ENCODE measurements at places on chromosomes 7 and 10. TPM values are rescaled to one million over a fixed set of nuclear protein-coding genes. Genes with fewer than 3 reads are reported as not detected.

DNA sequence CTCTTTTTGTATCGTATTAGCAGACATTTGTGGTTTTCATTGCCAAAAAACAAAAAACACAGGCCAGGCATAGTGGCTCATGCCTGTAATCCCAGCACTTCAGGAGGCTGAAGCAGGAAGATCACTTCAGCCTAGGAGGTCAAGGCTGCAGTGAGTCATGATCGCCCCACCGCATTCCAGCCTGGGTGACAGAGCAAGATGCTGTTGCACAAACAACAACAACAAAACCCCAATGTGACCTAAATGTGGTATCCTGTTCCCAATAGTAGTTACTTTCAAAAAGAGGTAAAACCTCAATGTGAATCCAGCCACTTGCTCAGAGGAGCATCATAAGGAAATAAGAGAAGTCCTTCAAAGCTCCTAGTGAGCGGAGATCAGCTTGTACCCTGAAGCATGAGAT lies 45.8 kb upstream of the SKAP2 start:
- no peak for DNase-seq
- no peaks in the 10 kb centered on the region for H3K36me3 ChIP-seq
- no peak overlapping the region for H3K4me3 ChIP-seq

CNTNAP2 gene
- 105 TPM for polyA plus RNA-seq

CDH23 gene
- polyA plus RNA-seq, result 0.05 TPM

PMS2 gene
- polyA plus RNA-seq, result 2.9 TPM

CYP2E1 gene
- polyA plus RNA-seq, result not detected

DNA sequence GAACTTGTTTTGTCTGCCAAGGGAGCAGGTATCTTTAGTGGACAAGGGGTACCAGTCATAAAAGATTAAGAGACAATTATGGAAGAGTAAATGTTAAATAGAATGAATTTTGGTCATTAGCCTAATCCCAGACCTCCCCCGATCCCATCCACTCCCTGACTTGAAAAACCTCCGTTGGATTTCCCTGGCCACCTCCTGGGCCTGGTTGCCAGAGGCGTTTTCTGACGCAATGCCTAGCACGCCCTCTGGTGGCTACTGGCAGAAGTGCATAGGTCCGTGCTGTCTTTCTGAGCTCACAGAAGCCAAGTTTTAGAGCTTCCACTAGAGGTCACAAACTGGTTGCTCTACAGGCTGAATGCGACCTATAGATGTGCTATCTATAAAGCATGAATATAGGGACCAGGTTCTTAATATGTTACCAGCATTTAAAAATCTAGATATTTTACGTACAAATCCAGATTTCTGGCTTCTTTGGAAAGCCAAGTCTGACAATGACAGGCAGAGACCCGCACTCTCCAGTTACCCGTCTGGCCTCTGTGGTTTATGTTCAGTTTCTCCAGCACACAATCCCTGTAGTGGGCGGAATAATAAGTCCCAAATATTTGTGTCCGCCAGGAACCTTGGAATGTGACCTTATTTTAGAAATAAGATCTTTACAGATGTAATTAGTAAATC lies 39.8 kb downstream of the SPOCK2 start:
- no peaks in the 10 kb centered on the region for H3K27me3 ChIP-seq
- no peak overlapping the region for H3K4me3 ChIP-seq
- H3K36me3 ChIP-seq, result no peaks in the 10 kb centered on the region
- peaks cover 4% of the 10 kb centered on the region for H3K4me1 ChIP-seq
- no peak overlapping the region for H3K27ac ChIP-seq

GRCh38 chr10:102522874-102523249 lies 19.1 kb downstream of the SUFU start:
- no peak overlapping the region for H3K27ac ChIP-seq
- no peak overlapping the region for H3K4me3 ChIP-seq
- no peaks in the 10 kb centered on the region for H3K4me1 ChIP-seq

GRCh38 chr7:14305233-14305866 lies 315.9 kb upstream of the ETV1 start:
- DNase-seq, result no peak
- H3K27ac ChIP-seq, result no peak overlapping the region
- H3K27me3 ChIP-seq, result no peaks in the 10 kb centered on the region
- H3K36me3 ChIP-seq, result no peaks in the 10 kb centered on the region
- H3K4me3 ChIP-seq, result no peak overlapping the region

GRCh38 chr10:14624600-14624999 lies 150.1 kb downstream of the FAM107B start:
- peaks cover 24% of the 10 kb centered on the region for H3K4me1 ChIP-seq
- H3K36me3 ChIP-seq, result no peaks in the 10 kb centered on the region
- H3K27ac ChIP-seq, result no peak overlapping the region
- H3K4me3 ChIP-seq, result no peak overlapping the region
- H3K27me3 ChIP-seq, result no peaks in the 10 kb centered on the region

DNA sequence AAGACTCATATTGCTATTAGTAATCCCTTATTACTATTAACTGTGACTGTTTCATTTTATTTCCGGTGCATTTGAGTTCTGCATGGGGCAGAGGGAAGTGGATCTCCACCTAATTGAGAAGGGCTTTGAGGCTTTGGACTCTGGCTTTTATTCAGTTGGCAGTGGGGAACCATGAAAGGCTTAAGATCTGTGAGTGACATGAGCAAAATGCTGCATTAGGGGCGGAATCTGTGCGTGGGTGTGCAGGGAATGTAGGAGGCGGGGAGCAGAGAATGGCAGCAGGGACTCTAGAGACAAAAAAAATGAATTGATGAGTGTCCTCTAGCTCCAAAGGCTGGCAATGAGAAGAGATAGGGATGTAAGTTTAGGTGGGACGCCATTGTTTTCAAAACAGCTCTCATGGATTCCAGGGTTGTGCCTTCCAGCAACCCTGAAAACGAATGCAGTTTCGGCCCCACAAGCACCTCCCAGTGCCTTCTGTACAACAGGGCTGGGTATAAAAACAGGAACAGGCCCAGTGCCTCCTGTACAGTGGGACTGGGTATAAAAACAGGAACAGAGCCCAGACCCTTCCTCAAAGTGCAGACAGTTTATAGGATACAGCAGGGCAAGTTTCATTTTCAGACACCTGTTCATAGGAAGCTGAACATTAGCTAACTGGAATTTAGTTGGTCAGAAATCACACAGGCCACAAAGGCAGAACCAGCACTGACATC lies 663.3 kb upstream of the FOXK1 start:
- DNase-seq, result no peak
- H3K4me3 ChIP-seq, result no peak overlapping the region
- peaks cover 16% of the 10 kb centered on the region for H3K27me3 ChIP-seq
- H3K27ac ChIP-seq, result no peak overlapping the region

DNA sequence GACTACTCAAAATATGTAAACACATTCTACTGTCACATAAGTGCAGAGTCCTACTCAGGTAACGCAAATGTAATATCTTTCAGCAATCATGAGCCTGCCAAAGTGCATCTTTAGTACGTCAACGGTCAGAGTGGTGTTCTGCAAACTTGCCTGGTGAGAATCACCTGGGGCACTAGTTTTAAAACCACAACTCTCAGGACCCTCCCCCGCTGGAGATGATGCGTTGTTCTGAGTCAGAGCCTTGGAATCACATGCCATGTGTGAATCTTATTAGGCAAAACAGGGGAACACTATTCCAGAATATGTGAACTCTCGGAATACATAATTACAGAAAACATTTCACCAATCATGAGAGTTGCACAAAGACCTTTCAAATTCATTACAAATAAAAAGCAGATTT lies 115.7 kb downstream of the TPK1 start:
- peaks cover 23% of the 10 kb centered on the region for H3K36me3 ChIP-seq
- no peak overlapping the region for H3K4me3 ChIP-seq
- peaks cover 13% of the 10 kb centered on the region for H3K4me1 ChIP-seq
- no peak overlapping the region for H3K27ac ChIP-seq

DNA sequence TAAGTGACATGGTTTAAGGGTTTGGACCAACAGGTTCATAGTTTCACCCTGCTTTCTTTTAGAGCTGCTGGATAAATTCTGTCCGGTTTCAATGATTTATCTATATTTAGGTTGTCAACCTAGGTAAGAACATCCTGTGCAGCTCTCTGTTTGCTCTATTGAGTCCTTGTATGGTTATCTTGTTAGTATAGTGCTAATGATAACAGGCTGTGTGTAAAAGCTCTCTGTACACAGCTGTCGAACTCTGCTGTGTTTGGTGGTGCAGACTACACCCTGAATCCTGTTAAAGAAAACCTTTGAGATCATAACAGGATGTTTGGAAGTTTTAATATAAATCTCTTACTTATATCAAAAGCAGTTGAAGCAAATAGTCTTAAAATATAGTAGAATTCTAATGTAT lies 219.2 kb downstream of the SDK1 start:
- H3K27me3 ChIP-seq, result peaks cover 49% of the 10 kb centered on the region
- no peaks in the 10 kb centered on the region for H3K4me1 ChIP-seq
- no peak overlapping the region for H3K4me3 ChIP-seq
- no peak overlapping the region for H3K27ac ChIP-seq
- DNase-seq, result no peak

DNA sequence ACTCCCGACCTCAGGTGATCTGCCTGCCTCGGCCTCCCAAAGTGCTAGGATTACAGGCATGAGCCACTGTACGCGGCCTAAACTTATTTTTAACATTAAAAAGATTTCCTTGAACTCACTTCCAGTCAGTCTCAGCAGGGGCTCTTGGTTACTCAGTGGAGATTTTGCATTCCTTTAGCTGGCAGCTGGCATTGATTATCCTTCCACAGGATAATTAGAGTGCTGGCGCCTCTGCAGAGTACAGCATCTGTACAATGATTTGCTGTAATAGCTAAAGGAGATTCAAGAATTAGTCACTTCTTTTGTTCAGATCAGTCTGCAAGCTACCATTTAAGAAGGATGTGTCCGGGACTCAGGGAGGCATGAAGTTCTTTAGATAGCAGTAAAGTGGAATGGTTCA lies 125.0 kb upstream of the NPY start:
- no peak overlapping the region for H3K27ac ChIP-seq
- no peak for DNase-seq
- peaks cover 20% of the 10 kb centered on the region for H3K27me3 ChIP-seq
- no peak overlapping the region for H3K4me3 ChIP-seq

CPED1 gene
- 0.16 TPM for polyA plus RNA-seq

- peaks cover 3% of the 10 kb centered on the region for H3K27me3 ChIP-seq
- no peak overlapping the region for H3K4me3 ChIP-seq
- no peak overlapping the region for H3K27ac ChIP-seq
- no peak for DNase-seq
- H3K4me1 ChIP-seq, result no peaks in the 10 kb centered on the region
Observed at GRCh38 chr10:2278363-2278762, 541.0 kb upstream of the ADARB2 start.

DNA sequence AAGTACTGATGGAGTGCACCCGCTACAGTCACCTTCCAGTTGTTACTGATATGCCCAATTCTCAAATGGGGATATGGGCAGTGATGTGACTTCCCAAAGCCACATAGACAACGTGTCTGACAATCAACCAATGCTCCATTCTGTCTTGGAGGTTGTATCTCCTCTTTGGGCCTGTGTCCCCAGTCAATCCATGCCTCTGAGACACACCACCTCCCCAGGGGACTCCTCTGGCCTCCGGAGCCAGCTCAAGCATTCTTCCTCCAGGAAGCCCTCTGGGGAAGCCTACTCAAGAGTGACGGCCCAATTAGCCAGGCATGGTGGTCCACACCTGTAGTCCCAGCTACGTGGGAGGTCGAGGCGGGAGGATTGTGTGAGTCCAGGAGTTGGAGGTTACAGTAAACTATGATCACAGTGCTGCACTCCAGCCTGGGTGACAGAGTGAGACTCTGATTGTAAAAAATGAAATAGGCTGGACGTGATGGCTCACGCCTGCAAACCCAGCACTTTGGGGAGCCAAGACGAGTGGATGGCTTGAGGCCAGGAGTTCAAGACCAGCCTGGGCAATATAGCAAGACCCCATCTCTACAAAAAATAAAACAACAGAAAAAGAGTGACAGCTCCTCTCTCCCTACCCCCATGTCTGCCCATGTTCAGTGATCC lies 99.5 kb upstream of the TNRC18 start:
- no peak overlapping the region for H3K4me3 ChIP-seq
- no peak for DNase-seq
- H3K27ac ChIP-seq, result peak overlapping the region; percentile 60
- no peaks in the 10 kb centered on the region for H3K27me3 ChIP-seq

DNA sequence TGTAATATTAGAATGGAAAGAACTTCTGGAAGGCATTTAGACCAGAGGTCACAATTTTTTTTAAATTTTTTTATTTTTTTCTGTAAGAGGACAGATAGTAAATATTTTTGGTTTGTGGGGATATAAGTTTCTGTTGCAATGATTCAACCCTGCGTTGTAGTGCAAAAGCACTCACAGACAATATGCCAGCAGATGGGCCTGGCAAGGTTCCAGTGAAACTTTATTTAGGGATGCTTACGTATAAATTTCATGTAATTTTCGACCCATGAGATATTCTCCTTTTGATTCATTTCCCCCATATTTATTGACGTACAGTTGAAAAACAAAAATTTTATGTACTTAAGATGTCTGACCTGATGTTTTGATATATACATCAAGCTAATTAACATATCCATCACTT lies 72.8 kb upstream of the NMT2 start:
- no peak for DNase-seq
- H3K36me3 ChIP-seq, result no peaks in the 10 kb centered on the region
- H3K27me3 ChIP-seq, result no peaks in the 10 kb centered on the region

DNA sequence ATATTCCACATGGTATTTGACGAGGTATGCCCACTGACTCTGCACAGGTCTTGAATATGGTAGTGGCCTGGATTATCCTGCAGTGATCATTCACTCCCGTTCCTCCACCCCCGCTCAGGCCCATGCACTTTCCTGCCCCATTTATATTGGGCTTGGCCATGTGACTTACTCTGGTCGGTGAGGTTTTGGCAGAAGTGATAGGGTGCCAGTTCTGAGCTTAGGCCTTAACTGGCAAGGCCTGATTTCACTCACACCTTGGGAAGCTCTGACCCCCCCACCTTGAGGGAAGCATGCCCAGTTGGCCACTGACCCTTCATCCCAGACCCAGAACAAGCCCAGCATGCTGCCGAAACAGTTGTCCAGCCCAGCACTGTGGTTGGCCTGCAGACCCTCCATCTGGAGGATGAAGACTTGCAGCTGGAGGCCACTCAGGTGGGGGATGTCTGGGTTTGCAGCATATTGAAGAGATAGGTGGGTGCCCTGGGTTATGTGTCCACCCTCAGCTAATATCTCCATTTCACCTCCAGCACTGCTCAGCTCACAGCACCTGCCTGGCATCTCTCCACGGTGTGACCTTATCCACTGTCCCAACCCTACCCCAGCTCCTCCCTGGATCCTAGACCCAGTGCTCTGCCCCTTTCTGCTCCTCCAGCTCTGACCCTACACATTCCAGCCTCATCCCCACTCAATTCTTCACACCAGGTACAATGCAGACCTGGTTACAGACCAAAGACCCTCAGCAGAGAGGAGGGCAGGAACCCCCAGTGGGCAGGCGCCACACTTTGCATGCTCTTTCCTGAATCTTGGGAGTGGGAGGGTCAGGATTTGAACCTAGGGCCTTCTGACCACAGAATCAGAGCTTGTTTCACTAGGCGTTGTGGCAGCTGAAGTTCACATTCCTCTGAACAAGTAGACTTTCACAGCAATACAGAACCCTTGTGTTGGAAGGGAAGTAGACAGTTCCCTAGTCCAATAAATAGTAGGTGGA lies 138.1 kb upstream of the CHST15 start:
- peak; percentile 56 for DNase-seq
- no peaks in the 10 kb centered on the region for H3K27me3 ChIP-seq
- H3K36me3 ChIP-seq, result peaks cover 2% of the 10 kb centered on the region
- peak overlapping the region; percentile 94 for H3K27ac ChIP-seq

GRCh38 chr7:80736371-80737125 lies 98.1 kb downstream of the CD36 start:
- no peaks in the 10 kb centered on the region for H3K27me3 ChIP-seq
- no peak overlapping the region for H3K4me3 ChIP-seq
- H3K27ac ChIP-seq, result no peak overlapping the region
- DNase-seq, result no peak
- no peaks in the 10 kb centered on the region for H3K36me3 ChIP-seq
- H3K4me1 ChIP-seq, result no peaks in the 10 kb centered on the region

- H3K27ac ChIP-seq, result peak overlapping the region; percentile 92
- peak overlapping the region; percentile 57 for H3K4me3 ChIP-seq
- H3K36me3 ChIP-seq, result no peaks in the 10 kb centered on the region
Observed at GRCh38 chr10:47260505-47261111, 39.4 kb upstream of the GDF10 start.
